Kasumi-1 (cell line): ENCODE measurements at places on chromosomes 13 and 19.

DNA sequence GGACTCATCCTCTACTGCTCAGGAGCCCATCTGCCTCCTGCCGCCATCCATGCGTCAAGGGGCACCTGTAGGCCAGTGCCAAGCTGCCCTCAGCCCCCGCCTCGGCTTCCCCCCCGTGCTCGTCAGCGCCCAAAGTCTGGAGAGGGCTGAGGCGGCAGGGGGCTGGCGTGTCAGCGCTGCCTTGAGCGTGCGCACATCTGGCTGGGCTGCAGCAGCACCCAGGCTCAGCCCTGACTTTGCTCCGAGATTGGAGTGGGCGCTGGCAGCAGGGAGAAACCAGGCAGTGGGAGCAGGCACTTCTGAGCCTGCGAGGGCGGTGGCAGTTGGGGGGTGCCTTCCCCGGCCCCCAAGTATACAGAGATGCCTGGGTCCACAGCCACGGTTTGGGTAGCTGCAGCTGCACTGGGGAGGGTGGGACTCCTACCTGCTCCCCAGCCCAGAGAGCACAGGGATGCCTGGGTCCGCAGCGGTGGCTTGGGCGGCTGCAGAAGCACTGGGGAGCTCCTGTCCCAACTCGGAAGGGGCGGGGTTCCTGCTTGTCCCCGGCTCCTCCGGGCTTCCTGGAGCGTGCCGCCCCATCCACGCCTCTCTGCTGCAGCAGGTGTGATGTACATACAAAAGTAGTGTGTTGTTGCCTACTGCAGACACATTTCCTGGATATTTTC lies 44.8 kb upstream of the LPAR6 start:
- DNase-seq = no peak

DNA sequence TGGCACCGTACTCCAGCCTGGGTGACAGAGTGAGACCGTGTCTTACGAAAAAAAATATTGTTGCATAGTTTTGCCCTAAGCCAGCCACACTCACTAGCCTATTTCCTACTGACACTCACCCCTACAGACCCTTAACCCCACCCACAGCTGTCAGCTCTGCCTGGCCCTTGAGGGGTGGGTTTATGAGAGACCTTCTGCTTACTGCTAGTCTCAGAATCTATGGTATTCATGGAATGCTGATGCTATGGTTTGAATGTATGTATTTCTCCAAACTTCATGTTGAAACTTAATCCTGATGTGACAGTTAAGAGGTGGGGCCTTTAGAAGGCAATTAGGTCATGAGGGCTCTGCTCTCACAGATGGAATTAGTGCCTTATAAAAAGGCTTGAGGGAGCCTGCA lies 79.2 kb upstream of the LRCH1 start:
- DNase-seq = no peak

GRCh38 chr13:37956536-37956935 lies 87.0 kb upstream of the TRPC4 start:
- no peak for DNase-seq

DNA sequence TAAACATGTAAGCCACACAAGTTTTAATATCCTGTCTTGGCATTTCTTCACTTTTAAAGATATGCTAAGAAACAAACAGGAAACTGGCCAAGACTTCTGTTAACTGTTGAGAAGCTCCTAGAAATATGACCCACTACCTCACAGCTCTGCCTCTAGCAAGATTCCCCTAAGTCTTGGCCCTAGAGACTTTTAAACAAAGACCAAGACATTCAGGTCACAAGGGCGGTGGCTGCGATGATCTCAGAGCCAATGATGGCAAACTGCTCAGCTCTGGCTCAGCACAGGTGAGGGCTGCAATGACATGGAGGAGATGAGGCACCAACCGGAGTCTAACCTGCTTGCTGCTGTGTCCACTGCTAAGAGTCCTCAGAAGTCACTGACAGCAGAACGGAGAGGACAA lies 114.8 kb downstream of the SUCLA2 start:
- DNase-seq = no peak

DNA sequence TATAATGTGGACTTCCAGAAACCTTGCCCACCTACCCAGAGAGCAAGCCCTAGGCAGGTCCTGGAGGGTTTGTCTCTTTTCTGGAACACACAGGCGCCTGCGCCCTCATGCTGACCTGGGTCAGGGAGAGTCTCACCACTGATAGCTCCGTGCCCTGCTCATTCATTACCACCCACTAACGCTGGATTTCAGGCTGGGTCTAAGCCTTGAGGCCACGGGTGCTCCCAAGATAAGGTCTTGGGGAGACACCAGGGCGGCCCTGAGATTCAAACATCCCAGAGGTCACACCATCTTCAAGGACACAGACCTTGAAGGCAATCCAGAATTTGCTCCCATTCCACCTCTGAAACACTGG lies 5.1 kb downstream of the S1PR2 start:
- DNase-seq = no peak

GRCh38 chr13:27338816-27339215 lies 68.2 kb downstream of the RASL11A start:
- DNase-seq = no peak

DNA sequence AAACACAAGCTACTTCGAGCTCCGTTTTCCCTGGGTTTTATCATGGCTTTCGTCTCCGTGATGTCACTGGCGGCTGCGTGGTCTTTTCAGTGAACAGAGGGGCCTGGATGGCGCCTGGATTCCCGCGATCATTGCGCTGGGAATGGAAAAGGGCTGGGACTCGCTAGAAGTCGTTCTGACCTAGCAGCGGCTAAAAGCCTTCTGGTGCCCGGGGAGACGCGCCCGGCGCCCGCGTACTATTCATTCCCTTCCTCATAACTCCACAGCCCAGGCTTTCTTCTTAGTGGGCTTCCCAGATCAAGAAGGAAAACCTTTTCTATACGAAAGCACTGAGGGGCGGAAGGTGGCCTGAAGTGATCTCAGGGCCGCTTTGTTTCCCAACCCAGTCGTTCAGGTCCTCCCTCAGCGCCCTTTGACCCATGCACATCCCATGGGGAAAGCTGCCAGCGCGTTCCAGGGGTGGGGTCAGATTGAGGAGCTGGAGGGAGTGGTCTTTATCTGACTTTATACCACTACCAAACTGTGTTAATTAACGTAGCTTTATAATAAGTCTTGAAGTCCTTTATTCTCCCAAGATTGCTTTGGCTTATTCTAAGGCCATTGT lies 96.6 kb downstream of the ELF1 start:
- no peak for DNase-seq

DNA sequence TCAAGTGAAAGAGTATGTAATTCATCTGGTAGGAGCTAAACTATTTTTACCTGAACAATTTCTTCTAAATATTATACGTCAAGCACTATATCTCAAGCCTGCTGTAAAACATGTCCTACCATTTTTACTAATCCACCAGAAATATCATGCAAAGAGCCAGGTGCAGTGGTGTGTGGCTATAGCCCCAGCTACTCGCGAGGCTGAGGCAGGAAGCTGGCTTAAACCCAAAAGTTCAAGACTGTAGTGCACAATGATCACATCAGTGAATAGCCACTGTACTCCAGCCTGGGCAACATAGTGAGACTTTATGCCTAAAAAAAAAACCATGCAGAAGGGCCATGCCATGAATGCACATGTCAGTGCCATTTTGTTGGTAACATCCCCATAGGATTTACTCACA lies 20.7 kb upstream of the CLN5 start:
- no peak for DNase-seq

- DNase-seq = no peak
Observed at GRCh38 chr13:77406644-77407440, 79.9 kb upstream of the MYCBP2 start.

- no peak for DNase-seq
Observed at GRCh38 chr19:37466277-37466797, 907 bp downstream of the ZNF569 start.

DNA sequence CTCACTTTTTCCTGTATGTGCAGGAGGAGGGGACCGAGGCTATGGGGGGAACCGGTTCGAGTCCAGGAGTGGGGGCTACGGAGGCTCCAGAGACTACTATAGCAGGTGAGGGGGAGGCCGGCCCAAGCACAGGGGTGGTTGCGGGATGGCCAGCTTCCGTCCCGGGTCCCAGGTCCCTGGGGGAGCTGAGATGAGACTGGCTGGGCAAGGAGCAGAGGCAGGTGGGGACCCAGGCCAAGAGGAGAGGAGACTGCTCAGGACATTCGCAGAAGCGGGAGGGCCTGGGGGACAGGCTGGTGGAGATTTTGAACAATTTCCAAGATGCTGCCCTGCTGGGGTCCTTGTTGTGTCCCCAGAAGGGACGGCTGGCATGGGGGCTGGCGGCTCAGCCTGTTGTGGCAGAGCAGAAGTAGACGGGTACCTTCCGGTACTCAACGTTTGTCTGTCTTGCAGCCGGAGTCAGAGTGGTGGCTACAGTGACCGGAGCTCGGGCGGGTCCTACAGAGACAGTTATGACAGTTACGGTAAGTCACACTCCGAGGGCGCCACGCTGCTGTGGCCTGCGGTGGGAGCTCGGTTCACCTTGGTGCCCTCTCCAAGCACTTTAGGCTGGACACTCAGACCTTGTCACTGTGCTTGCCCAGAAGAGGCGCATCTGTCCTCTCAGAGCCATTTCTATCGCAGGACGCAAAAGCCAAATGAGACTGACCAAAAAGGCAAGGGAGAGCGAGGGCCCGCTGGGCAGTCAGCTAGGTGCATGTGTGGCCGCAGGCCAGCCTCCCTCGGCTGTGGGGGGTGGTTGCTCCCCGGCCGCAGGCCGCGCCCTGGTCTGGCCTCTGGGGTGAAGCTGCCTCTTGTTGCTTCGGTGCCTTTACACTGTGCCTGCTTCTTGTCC lies 2.6 kb downstream of the CIRBP start:
- DNase-seq = no peak

GRCh38 chr13:100473087-100473486 lies 115.5 kb downstream of the GGACT start:
- DNase-seq = no peak

- DNase-seq = no peak
Observed at GRCh38 chr13:36154567-36155291, 23.5 kb upstream of the DCLK1 start.

DNA sequence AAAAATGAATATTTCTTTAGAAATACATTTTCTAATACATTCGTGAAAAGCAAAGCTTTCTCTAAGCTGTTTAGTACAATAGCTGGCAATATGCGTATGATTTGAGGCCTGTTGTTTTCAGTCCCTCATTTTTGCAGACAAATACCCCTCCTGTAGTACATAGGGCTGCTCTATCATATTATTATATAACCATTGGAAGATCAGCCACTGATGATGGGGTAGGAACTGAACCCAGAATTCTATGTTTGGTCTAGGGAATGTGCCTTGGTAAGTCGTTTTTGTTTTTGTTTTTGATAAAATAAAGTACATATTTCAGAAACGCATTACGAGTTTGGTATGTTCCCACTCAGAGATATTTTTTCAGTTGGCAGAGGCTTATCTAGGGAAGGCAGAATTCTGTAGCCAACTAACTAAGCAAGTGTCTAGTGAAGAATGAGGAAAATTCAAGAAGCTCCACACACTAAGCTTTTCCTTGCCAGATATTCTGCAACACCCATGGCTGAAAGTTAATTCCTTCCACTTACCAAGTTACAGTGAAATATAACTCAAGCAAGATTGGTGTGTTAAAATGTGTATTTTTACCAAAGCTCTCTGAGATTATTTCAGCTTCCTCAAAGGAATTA lies 656.9 kb upstream of the MIR17HG start:
- DNase-seq = no peak

- DNase-seq = no peak
Observed at GRCh38 chr19:46776927-46777911, 11.2 kb downstream of the SLC1A5 start.

DNA sequence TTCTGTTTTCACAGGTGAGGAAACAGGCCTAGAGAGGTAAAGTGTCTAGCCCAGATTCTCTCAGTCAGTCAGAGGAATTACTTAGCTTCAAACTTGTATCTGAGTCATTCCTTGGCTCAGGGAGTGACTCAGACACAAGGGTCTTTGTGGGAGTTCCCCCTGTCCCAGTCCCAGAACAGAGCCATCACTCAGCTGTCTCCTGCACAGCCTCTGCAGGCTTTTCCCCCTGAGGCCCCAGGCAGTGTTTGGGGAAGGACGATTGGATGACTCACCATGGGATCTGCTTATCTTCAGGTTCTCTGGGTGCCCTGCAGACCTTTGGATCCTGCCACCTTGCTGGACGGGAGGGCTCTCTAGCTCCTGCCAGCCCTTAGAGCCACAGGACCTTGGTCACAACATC lies 13.2 kb downstream of the ZNF793 start:
- DNase-seq = peak; percentile 2

DNA sequence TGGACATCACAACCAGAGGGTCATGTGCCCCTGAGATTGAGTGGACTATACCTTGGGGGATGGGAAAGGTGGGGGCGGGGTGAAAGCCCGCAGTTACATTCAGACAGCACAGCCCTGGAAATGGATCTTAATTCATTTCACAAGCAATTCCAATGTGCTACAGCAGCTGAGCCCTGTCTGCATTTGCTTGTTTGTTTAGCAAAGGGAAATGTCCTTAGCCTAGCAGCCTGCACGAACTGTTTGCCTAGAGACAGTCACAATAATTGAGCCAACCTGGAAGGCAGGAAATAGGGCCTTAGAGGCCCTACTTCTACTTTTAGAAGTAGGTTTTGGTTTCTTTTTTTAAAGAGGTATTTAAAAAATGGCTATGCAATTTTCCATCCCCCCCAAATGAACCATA lies 177.3 kb upstream of the KL start:
- no peak for DNase-seq

- DNase-seq = no peak
Observed at GRCh38 chr13:25252225-25252624, 35.1 kb downstream of the MTMR6 start.

GRCh38 chr13:96075953-96076543 lies 13.9 kb upstream of the HS6ST3 start:
- DNase-seq = peak; percentile 62

DNA sequence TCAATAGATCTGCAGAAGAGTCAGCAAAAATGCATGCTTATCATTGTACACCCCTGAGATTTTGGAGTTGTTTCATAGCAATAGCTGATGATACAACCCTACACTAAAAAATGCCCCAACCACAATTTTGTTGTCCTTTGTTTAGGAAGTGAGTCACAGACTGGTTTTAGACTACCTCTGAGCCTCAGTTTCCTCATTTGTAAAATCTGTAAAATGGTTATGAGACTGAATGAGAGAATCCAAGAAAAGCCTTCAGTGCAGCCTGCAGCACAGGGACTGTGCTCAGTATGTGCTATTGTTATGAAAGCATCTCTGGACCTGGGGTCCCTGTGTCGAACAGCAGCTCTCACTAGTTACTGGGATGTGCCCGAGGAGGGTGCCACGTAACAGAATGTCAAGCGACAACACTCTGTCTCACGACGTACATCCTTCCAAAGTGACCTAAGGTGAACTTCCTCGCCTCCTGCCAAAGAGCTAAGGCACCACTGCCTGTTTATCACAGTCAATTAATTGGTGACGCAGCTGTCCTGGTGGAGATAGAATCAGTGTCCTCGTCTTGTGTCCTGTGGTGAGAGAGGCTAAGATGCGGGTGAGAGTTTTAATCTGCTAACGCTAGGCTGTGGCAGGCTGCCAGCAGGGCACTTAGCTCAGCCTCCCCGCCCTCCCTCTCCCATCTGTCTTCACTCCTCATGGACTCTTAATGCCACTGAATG lies 18.1 kb downstream of the DHRS12 start:
- DNase-seq = no peak

GRCh38 chr13:40992678-40993518 lies 26.2 kb downstream of the ELF1 start:
- no peak for DNase-seq

- DNase-seq = no peak
Observed at GRCh38 chr13:26247608-26248007, 6.3 kb upstream of the CDK8 start.
